Spleen (tissue), 13 donors: ENCODE measurements at places on chromosomes 1 and 21. TPM values are rescaled to one million over a fixed set of nuclear protein-coding genes. Genes with fewer than 3 reads are reported as not detected.

PRELP gene
- total RNA-seq = 41.5 TPM

RNU1-4 gene
- 8,075 TPM for total RNA-seq

TNFRSF14 gene
- 146 TPM for total RNA-seq

KRTAP12-2 gene
- total RNA-seq = not detected

EYA3 gene
- total RNA-seq = 26.4 TPM

SPRR5 gene
- total RNA-seq = not detected

DNA sequence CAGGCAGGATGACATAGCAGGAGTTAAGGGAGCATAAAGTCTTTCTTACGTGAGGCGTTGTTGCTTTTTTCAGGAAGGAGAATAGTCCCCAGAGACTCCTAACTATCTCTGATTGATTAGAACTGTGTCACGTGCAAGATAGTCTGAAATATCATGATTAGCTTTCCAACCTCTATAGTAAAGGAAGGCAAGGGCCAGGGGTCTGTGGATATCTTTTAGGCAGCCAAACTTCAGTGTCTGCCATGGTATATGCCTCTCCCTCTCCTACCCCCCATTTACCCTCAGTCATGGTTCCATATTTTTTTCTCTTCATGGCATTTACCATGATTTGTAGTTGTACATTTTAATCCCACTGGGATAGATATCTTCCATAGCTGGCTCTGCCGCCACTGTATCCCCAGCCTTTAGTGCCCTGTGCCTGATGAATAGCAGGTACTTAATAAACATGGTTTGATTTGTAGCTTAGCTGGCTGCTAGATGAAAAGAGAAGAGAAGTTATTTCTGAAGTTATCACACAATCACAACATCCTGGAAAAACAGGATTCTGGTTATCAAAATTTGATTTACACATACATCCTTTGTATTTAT lies 318.7 kb upstream of the ST6GALNAC5 start:
- no peak for DNase-seq
- H3K27ac ChIP-seq = no peak overlapping the region
- no peak overlapping the region for H3K4me3 ChIP-seq
- H3K36me3 ChIP-seq = no peaks in the 10 kb centered on the region

GRCh38 chr1:29513357-29513756 lies 277.0 kb downstream of the PTPRU start:
- H3K27ac ChIP-seq = no peak overlapping the region
- peak; percentile 44 for DNase-seq
- peaks cover 24% of the 10 kb centered on the region for H3K27me3 ChIP-seq

DNA sequence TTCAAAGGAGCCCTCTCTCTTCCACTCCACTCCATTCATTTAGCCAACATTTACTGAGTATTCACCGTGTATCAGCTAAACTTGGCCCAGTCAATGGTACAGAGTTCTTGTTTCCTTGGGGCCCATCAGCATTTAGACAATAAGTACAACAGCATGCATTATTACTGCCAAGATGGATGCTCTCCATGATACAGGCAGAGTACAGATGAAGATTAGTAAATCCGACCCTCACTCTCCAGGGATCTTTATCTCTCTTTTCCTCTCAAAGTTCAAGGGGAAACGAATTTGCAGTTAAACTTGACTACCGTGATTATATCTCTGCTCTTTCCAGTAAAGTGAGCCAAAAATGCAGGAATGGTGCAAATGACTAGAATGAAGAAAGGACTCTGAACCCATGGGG lies 184.6 kb upstream of the DUSP10 start:
- no peak for DNase-seq
- H3K27me3 ChIP-seq = no peaks in the 10 kb centered on the region
- no peaks in the 10 kb centered on the region for H3K4me1 ChIP-seq
- no peak overlapping the region for H3K27ac ChIP-seq
- no peaks in the 10 kb centered on the region for H3K36me3 ChIP-seq

DNA sequence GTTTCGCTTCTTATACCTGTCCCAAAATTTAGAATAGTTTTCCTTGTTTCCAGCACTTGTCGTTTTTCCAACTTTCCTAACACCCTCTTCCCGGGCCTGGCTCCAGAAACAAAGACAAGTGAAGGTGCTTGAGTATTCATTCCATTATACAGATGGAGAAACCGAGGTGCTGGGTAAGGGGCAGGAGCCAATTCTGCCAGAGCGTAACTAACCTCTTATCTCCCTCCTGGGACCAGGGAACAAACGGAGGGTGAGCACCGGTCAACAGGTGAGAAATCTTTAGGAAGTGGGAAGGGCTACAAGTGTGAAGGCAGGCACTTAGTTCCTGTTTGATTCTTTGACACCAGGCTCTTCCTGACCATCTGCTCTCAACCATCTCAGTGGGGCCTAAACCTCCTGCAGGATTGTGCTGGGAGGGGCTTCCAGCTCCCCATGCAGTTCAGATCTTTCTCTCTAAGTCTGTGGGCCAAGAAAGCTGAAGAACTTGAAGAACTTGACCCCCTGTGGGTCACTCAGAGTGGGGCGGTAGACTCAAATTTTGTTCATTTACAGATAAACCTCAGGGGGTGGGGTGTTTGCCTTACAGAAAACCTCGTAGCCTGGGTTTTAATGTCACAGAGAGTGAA lies 8.7 kb downstream of the PLXNA2 start:
- H3K4me3 ChIP-seq = no peak overlapping the region
- DNase-seq = no peak
- H3K36me3 ChIP-seq = no peaks in the 10 kb centered on the region
- H3K4me1 ChIP-seq = peaks cover 35% of the 10 kb centered on the region
- no peak overlapping the region for H3K27ac ChIP-seq
- no peaks in the 10 kb centered on the region for H3K27me3 ChIP-seq

GRCh38 chr1:25484533-25484932 lies 53.8 kb downstream of the MACO1 start:
- no peak overlapping the region for H3K27ac ChIP-seq
- peaks cover 64% of the 10 kb centered on the region for H3K36me3 ChIP-seq
- peaks cover 8% of the 10 kb centered on the region for H3K4me1 ChIP-seq
- no peak for DNase-seq
- no peaks in the 10 kb centered on the region for H3K27me3 ChIP-seq

DNA sequence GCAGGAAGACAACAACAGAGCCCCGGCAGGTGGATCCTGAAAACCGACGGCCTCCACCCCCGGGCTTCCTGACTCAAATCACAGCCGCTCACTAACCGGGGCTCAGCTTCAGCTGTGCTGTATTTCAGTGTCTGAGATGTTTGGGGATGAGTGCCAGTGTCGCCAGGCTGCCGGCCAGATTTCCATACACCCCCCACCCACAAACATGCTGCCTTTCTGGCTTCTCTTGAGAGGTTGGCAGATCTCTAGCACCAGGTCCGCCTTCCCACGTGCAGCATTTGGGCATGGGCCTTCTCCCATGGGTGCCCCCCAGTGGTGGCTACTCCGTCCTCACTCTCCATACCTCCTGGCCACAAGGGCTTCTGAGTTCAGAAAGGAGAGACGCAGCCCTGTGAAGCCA lies 34.8 kb downstream of the KCNAB2 start:
- no peak overlapping the region for H3K4me3 ChIP-seq
- H3K4me1 ChIP-seq = peaks cover 5% of the 10 kb centered on the region
- no peak for DNase-seq
- peaks cover 45% of the 10 kb centered on the region for H3K36me3 ChIP-seq

DNA sequence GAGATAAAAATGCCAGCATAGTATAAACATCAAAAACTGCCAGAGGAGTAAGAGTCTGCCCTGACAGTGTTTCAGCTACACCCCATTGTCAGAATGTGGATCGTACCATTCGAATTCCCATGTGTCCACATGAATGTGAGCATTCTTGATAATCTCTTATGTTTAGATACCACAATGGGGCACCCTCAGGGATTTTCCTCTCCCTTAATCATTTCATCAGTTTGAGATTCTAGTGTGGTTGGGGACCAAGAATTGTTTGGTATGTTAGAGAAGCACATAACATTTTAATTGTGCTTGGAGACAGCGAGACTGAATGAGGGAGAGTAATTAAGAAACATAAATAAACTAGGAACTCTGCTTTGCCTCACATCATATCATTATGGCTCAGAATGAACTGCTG lies 120.2 kb downstream of the ZC3H11B start:
- H3K4me1 ChIP-seq = no peaks in the 10 kb centered on the region
- no peak overlapping the region for H3K4me3 ChIP-seq
- no peaks in the 10 kb centered on the region for H3K36me3 ChIP-seq
- H3K27ac ChIP-seq = no peak overlapping the region
- H3K27me3 ChIP-seq = no peaks in the 10 kb centered on the region
- DNase-seq = no peak

- H3K4me3 ChIP-seq = peak overlapping the region; percentile 23
- H3K36me3 ChIP-seq = no peaks in the 10 kb centered on the region
- H3K27me3 ChIP-seq = no peaks in the 10 kb centered on the region
- DNase-seq = peak; percentile 85
- H3K27ac ChIP-seq = peak overlapping the region; percentile 46
These were observed 14.7 kb upstream of the CSF1 start for GRCh38 chr1:109895720-109896504.

- peak overlapping the region; percentile 39 for H3K27ac ChIP-seq
- no peaks in the 10 kb centered on the region for H3K36me3 ChIP-seq
- no peaks in the 10 kb centered on the region for H3K27me3 ChIP-seq
- no peak overlapping the region for H3K4me3 ChIP-seq
- H3K4me1 ChIP-seq = peaks cover 16% of the 10 kb centered on the region
These were observed 22.1 kb upstream of the TDRD10 start for GRCh38 chr1:154479764-154480421.

DNA sequence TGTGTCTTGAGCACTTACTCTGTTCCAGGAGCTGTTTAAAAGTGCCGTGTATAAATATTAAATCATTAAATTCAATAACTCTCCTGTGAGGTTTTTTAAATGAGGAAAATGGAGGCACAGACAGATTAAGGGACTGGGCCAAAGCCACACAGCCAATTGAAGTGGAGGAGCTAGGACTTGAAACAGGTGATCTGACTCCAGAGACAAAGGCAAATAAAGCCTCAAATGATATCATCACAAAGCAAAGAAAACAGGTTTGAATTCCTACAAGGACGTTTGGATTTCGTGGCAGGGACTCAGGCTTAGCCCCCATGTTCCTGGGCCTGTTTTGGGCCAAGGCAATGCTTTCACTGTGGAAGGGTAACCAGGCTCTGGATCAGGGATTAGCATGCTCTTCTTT lies 45.2 kb upstream of the DMBX1 start:
- DNase-seq = no peak
- H3K4me3 ChIP-seq = no peak overlapping the region
- peaks cover 34% of the 10 kb centered on the region for H3K4me1 ChIP-seq
- no peak overlapping the region for H3K27ac ChIP-seq

DNA sequence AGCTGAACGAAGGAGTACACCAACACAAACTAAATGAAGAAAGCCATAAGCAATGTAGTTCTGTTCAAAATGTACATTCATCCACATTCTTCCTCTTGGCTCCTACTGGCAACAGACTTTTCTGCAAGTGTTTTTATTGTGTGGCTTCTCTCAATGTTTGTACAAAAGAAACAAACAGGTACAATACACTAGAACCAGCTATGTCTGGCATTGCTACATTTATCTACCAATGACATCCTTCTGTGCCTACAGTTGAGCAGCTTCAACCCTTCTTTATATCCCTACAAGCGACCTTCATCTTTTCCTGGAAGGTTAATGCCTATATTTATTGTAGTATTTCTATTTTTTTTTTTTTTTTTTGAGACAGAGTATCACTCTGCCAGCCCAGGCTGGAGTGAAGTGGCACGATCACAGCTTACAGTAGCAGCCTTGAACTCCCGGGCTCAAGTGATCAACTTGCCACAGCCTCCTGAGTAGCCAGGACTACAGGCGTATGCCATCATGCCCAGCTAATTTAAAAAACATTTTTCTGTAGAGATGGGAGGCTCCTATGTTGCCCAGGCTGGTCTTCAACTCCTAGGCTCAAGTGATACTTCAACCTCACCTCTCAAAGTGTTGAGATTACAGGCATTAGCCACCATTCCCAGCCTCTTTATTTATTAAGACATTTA lies 89.3 kb downstream of the ASH1L start:
- no peak for DNase-seq
- H3K4me1 ChIP-seq = peaks cover 16% of the 10 kb centered on the region
- peaks cover 4% of the 10 kb centered on the region for H3K36me3 ChIP-seq
- H3K27me3 ChIP-seq = no peaks in the 10 kb centered on the region

GRCh38 chr21:43991447-43991991 lies 20.6 kb upstream of the TRAPPC10 start:
- no peaks in the 10 kb centered on the region for H3K36me3 ChIP-seq
- peak; percentile 80 for DNase-seq
- no peak overlapping the region for H3K27ac ChIP-seq
- no peak overlapping the region for H3K4me3 ChIP-seq

- no peaks in the 10 kb centered on the region for H3K4me1 ChIP-seq
- no peaks in the 10 kb centered on the region for H3K36me3 ChIP-seq
- peak; percentile 44 for DNase-seq
- H3K27ac ChIP-seq = no peak overlapping the region
- no peak overlapping the region for H3K4me3 ChIP-seq
These were observed 186.8 kb upstream of the C1orf174 start for GRCh38 chr1:4086921-4087320.
